ENCODE measurements at places on chromosomes 1 and 21.
A peak's percentile ranks its signal among the peaks of the same experiment; 100 is the strongest.

DNA sequence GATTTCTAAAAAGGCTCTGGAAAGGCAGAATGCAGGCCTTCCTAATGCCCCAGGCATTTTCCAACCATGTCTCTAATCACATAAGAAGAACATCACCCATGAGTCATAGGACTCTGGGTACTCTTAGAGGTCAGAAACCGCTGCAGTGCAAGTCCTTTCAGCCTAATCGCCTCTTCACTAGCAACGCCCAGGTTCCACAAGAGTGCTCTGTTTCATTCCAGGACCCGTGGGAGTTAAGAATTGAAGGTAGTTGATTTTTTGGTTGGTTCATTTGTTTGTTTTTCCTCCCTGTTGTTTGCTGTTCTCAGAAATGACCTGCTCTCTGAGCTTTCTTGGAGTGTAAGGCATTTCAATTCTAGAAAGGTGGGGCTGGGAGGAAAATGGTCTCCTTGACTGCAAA is 123.2 kb downstream of the NR5A2 start:
- DNase-seq, result peak; percentile 38

DNA sequence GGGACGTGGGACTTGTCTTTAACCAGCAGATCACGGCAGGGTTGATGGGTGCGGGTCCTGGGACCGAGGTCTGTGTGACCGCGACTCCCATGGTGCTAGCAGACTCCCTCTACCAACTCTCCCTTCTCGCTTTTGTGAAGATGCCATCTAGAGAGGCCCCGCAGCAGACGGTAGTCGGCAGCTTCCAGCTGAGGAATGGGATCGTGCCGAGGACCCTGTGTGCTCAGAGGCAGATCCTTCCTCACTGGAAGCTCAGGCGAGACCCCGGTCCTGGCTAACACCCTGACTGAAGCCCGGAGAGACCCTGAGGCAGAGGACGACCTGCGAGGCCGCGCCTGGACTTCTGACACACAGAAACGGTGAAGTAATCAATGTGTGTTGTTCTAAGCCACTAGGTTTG is 12.5 kb upstream of the SPATC1L start:
- no peak for DNase-seq

DNA sequence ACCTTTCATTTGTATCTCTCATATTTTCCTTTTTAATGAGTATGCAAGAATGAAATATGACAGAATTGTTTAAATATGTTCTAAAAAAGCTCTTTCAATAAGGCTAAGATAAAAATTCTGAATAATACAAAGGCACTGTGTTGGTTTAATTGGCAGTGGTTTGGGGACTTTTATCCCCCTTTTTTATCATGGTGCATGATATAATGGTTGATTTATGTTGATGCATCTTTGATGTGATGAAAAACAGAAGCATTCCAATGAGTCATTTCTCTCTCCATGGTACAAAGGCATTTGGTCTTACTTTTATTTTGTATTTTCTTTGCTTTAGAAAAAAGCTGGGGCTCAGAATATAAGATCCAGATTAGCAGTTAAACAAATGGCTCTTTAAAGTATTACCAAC is 127.2 kb upstream of the GREM2 start:
- DNase-seq, result no peak

- no peak for DNase-seq
Observed at GRCh38 chr1:17658837-17659236, 96.3 kb upstream of the ACTL8 start.

GRCh38 chr1:77370583-77371306 is 88.9 kb downstream of the AK5 start:
- DNase-seq, result peak; percentile 38
